ENCODE measurements at places on chromosomes 12 and 14.

DNA sequence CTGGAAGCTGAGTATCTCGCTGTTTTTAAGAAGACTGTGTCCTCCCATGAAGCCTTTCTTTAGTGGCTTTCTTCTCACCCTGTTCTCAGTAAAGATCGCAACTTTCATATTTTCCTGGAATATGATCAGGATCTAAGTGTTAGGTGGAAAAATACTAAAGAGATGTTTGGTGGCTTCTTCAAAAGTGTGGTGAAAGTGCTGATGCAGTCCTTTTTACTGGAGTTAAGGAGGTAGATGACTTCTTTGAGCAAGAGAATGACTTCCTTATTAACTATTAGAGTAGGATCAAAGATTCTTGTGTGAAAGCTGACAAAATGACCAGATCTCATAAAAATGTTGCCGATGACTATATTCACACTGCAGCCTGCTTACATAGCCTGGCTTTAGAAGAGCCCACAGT is 141.6 kb downstream of the SLC5A8 start:
- no peak for DNase-seq

DNA sequence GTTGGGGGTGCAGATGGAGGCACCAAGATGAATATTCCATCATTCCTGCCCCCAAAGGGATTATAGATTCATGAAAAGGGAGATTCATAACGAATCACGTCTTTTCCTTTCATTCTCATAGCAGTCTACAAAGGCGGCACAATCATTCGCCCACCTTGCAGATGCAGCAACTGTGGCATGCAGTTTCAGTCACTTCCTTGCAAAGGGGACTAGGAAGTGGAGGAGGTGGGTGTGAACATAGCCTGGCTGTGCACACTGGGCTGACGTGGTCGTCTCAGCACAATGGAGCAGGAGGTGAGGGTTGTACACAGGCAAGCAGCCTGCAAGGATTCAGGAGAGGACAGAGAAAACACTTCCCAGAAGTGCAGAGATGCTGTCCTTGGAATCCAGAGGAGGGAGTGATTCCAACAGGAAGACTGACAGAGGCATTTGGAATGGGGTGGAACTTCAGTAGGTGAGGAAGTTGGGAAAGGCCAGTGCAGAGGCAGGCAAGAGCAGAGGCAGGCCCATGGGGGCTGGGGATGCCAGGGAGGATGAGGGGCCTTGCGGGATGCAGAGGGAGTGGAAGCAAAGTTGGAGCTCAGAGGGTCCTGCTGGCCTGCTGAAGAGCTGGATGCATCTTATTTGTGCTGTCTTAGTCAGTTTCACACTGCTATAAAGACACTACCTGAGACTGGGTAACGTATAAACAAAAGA is 21.9 kb upstream of the PPP2R5C start:
- DNase-seq: no peak

GRCh38 chr14:22159957-22160356 is 429.1 kb downstream of the DAD1 start:
- DNase-seq: no peak

DNA sequence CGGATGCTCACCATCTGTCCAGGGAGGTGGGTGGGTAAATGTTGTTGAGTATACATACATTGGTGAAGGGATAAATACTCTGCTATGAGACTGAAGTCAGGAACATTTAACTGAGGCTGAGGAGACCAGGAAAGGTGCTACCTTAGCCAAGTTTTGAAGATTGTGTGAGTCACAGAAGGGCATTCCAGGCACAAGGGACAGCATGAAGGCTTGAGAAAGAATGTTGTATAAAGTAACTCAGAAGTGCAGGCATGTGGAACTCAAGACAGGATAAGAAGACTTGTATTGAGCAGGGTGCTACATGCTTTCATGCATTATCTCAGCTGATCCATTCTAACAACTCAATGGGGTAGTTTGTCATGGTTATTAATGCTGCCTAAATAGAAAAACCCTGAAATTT is 112.7 kb downstream of the IPO8 start:
- no peak for DNase-seq

- no peak for DNase-seq
Measured at GRCh38 chr12:71837356-71837755, 2.2 kb upstream of the TBC1D15 start.

DNA sequence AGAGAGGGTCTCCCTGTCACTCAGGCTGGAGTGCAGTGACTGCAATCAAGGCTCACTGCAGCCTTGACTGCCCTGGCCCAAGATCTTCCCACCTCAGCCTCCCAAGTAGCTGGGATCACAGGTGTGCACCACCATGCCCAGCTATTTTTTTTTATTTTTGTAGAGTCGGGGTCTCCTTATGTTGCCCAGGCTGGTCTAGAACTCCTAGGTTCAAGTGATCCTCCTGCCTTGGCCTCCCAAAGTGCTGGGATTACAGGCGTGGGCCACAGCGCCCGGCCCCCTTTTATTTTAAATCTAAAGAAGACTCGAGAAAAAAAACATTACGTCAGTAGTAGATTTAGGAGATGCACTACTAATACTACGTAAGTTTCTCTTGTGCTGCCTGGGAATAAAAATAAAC is 14.3 kb downstream of the FOS start:
- DNase-seq: no peak
